ENCODE measurements at places on chromosomes 2 and 18.

- no peak for DNase-seq
Measured at GRCh38 chr2:102099536-102100298, 42.8 kb upstream of the IL1R1 start.

DNA sequence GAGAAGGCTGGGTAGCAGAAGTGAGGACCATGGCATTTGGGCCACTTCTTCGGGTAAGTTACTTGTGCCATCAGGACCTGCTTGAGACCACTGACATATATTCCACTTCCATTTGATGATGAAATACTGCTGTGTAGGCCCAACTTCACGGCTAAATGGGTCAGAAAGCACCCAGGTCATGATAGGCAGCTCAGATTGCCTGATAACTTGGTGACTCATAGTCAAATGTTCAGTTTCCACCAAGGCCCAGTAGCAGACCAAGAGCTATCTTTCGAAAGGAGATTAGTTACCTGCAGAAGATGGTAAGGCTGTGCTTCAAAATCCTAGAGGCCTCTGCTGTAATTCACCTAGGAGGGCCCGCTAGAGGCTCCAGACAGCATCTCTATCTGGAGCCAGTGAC is 31.8 kb upstream of the MEX3C start:
- DNase-seq, result no peak

GRCh38 chr18:63263444-63263843 is 56.1 kb downstream of the BCL2 start:
- no peak for DNase-seq

DNA sequence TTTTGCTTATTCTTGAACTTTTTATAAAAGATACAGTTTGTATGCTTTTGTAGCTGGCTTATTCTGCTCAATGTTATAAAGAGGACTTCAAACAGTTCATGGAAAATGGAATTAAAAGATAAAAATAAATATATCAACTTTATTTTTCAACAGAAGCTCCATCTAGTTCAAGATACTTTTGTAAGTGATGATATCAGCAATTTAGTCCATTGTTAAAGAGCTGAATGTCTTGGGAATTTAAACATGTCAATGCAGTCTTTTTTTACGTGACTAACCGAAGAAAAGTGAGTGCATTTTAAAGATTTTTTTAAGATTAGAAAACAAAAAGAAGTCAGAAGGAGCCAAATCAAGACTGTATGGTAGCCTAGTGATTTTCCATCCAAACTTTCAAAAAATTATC is 85.4 kb upstream of the CHST9 start:
- no peak for DNase-seq

GRCh38 chr18:24762511-24762910 is 302.1 kb downstream of the HRH4 start:
- peak; percentile 83 for DNase-seq

GRCh38 chr2:50388324-50388723 is 643.6 kb downstream of the NRXN1 start:
- DNase-seq, result no peak

DNA sequence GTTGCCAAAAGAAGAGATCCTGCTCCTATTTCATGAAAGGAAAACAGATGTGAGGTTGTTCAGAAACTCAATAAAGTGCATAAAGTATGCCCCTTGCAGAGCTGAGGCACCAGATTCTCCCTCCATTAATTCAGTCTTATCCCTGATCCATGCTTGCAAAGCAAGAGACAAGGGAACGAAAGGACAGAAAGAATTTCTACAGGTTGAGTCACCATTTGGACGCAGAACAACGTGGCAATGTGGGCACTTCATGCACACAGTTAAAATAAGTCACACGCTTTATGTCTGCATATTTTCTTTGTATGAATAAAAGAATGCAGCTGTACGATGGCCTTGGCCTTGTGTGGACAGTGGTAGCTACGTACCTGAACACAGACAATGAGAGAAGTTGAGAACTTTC is 321.7 kb upstream of the REV1 start:
- DNase-seq, result no peak

- no peak for DNase-seq
Measured at GRCh38 chr18:12747530-12748315, 44.9 kb downstream of the PSMG2 start.

DNA sequence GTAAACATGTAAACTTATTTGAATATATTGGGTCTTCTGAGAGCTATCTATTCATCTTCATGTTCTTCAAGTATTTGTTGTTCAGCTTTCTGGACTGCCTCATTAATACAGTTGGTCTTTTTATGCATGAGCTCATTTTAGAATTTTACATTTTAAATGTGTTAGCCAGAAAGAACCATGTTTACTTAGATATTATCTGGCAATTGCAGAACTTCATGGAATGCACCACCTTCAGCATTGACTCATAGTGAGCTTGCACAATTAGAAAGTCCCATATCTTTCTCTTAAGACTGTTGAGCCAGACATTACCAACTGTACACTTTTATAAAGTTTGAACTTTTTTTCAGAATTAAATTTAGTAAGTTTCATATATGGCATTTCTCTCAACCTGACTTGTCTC is 536.7 kb downstream of the RIT2 start:
- DNase-seq, result no peak

DNA sequence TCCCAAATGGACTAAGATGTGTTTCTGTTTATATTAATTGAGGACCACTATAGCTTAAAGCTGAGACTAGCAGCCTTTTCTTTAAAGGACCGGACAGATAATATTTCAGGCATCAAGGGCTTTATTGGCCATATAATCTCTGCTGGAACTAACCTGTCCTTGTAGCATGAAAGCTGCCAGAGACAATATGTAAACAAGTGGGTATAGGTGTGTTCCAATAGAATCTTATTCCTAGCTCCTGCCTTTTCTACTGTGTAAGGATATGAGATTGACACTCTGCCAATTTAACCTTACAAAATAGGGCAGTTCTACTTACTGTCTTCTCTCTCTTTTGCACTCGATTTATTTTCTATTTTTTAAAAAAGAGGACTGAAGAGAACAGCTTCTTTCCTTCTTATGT is 74.0 kb downstream of the RHBDD1 start:
- no peak for DNase-seq

DNA sequence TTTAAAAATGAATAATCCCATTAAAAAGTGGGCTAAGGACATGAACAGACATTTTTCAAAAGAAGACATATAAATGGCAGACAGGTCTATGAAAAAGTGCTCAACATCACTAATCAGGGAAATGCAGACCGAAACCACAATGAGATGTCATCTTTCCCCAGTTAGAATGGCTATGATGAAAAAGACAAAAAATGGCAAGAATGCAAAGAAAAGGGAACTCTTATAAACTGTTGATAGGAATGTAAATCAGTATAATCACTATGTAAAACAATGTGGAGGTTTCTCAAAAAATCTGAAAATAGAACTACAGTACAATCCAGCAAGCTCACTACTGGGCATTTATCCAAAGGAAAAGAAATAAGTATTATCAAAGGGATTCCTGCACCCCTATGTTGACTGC is 169.2 kb downstream of the METTL4 start:
- DNase-seq, result no peak

GRCh38 chr2:182941121-182941722 is 74.8 kb upstream of the FRZB start:
- DNase-seq, result no peak

- no peak for DNase-seq
Measured at GRCh38 chr2:10493634-10494281, 45.6 kb upstream of the ODC1 start.

DNA sequence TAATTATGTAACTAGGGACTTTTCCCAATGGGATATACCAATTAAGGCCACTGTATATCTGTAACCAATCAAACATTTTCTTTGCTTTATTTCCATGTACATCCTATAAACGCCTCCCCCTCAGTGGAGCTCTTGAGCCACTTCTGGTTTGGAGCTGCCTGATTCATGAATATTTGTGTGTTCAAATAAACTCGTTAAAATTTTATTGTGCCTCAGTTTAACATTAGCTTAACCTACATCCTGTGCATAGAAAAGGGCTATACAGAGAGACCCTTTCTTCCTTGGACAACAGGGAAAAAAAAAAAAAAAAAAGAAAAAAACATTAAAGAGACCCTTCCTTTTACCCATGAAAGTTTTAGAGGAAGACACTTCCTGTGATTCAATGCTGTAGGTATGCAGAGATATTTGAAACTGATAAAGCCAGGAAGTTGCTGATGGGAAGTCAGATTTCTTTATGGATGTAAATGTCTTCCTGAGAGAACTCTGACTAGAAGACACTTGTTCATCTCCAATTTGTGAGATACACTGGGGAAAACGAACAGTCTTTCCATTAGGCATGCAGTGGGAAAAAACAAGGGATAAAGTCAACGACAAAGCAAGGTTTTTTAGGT is 614.6 kb upstream of the SOX11 start:
- no peak for DNase-seq

- DNase-seq, result no peak
Measured at GRCh38 chr2:224287531-224287930, 114.4 kb downstream of the FAM124B start.

DNA sequence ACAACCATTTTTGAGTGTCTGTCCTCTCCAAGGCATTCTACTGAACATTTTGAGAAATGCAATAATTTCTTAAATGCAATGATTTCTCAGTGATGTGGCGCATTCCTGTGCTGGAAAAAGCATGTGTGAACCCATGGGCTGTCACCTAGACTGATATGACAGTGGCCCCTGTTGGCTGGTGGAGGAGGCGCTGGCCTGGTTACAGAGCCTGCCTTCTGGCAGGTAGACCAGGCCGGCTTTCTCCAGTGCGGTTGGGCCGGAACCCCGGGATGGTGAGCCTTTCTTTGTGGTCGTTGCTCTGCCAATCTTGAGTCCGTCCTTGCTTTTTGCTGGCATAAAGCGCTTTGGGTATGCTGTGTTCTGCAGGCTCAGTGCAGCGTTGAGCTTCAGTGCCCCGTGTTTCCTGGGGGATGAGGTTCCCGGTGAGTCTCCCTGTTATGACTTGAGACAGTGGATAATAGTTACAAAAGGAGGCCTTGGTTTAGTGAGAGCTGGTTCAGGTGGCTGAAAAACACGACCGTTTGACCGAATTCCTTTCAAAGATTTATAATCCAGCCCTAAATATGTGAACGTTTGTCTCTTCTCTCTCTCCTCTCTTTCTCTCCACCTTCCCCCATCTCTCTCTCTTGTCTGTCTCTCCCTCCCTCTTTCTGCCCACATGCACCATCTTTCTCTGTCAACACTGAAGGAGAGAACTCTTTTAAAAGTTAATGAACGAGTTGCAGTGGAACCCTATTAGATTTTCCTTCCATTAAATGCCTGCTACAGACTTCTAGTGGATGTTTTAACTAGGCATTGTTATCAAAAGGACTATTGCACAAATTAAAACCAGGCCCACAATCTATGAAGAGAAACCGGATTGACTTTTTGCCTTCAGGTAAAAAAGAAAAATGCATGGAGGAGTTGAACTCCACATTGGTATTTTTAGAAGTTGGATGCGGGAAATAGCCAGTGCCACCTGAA is 34.0 kb downstream of the TSHZ1 start:
- no peak for DNase-seq

DNA sequence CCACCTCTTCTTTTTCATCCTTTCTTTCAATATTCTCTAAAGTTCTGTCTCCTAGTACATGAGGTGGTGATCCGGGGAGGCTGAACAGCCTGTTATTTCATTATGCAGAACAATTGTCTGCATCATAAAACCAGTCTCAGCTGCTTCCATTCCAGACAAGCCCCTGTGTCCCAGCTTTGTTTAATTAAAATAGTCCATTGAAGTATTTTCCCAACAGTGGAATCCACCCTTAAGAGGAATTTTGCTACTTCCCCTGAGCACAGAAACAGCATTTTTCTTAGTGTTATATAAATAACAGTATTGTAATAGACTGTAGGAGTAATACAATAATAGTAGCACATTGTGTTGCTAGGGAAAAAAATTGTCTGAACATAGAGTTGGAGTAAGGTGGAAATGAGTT is 395.4 kb upstream of the TCF4 start:
- no peak for DNase-seq

DNA sequence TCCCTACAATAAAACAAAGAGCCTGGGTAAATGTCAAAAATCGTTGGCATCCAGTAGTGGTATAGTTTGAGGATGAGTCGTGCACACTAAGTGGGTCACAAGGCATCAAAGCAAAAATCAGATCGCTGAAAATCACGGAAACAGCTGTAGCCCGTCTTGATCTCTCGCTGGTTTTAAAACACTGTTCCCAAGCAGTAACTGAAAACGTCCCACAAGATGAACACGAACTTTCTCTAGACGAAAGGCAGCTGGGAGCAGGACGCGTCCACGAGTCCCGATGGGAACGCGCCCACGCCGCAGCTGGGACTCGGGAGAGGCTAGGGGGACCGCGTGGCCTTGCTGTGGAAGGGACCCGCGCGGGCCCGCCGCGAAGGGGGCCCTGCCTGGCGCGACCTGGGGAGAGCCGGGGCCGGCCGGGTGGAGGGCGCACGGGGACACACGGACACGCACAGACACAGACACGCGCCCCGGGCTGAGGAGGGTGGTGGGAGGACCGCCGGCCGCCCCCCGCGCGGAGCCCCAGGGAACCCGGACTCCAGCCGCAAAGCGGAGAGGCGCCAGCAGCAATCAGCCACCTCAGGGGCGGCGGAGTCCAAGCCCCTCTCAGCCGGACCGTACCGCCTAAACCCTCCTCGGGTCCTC is 651 bp downstream of the STK17B start:
- DNase-seq, result peak; percentile 47

DNA sequence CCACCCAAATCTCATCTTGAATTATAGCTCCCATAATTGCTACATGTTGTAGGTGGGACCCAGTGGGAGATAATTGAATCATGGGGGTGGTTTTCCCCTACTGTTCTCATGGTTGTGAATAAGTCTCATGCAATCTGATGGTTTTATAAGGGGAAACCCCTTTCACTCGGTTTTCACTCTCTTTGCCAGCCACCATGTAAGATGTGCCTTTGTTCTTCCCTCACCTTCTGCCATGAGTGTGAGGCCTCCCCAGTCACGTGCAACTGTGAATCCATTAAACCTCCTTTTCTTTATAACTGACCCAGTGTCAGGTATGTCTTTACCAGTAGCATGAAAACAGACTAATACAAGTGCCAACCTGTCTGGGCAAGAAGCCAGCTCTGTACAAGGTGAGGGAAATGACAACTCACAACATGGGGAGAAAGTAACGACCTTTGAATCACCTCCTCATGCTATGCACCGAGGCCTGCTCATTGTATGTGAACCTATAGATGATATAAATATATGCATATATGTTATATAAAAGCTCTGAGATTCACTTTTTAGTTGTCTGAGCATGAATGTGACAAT is 162.2 kb downstream of the ALPK2 start:
- no peak for DNase-seq

DNA sequence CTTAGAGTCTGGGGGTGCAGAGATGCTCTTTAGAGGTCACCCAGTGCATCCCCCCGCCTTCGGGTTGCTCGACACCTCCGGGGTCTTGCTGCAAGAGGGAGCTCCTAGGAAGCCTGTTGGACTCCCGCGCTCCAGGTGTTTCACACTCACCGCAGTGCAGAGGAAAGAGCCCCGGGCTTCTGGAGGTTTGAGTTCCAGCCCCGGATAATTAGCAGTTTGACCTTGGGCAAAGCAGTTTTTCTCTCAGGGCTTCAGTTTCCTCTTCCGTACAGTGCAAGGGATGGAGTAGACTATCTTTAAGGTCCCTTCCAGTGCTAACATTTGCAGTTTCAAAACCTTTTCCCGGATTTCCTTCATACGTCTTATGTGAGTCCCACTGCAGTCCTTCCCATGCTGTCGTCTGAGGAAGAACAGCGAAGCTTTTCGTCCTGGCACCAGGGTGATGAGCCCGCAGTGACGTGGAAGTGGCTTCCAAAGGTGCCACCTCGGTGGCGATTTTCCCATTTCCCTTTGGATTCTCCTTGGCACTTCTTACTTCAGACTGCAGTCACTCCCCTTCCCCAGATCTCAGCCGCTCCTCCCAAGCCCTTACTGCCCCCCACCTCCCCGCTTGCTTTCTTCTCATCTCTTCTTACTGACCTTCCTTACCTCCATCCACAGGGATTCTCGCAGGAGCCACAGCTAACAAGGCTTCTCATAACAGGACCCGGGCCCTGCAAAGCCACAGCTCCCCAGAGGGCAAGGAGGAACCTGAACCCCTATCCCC is 585 bp downstream of the PNKD start:
- DNase-seq, result no peak
